ENCODE measurements at places on chromosomes 12 and 14. TPM values are rescaled to one million over a fixed set of nuclear protein-coding genes. Genes with fewer than 3 reads are reported as not detected.

GRCh38 chr12:128449146-128449894 is 182.3 kb downstream of the TMEM132C start:
- H3K4me1 ChIP-seq: no peaks in the 10 kb centered on the region
- no peak overlapping the region for H3K4me3 ChIP-seq
- H3K36me3 ChIP-seq: no peaks in the 10 kb centered on the region
- H3K27ac ChIP-seq: no peak overlapping the region

DNA sequence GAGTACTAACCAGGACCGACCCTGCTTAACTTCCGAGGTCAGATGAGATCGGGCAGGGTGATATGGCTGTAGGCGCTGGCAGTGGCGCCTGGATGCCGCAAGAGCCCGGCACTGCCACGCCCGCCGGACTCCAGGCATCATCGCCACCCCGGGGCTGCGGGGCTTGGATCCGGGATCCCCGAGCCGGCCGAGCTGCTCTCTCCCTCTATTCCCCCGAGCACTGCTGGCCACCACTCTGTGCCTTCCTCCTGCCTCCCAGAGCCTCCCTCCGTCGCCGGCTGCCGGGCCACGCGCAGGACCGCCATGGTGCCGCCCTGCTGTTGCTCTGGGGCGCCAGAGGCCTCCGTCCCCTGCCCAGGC is 153.2 kb upstream of the ALG10B start:
- H3K36me3 ChIP-seq: peaks cover 18% of the 10 kb centered on the region
- H3K27ac ChIP-seq: no peak overlapping the region
- no peak for DNase-seq
- H3K4me3 ChIP-seq: no peak overlapping the region
- H3K4me1 ChIP-seq: no peaks in the 10 kb centered on the region

DNA sequence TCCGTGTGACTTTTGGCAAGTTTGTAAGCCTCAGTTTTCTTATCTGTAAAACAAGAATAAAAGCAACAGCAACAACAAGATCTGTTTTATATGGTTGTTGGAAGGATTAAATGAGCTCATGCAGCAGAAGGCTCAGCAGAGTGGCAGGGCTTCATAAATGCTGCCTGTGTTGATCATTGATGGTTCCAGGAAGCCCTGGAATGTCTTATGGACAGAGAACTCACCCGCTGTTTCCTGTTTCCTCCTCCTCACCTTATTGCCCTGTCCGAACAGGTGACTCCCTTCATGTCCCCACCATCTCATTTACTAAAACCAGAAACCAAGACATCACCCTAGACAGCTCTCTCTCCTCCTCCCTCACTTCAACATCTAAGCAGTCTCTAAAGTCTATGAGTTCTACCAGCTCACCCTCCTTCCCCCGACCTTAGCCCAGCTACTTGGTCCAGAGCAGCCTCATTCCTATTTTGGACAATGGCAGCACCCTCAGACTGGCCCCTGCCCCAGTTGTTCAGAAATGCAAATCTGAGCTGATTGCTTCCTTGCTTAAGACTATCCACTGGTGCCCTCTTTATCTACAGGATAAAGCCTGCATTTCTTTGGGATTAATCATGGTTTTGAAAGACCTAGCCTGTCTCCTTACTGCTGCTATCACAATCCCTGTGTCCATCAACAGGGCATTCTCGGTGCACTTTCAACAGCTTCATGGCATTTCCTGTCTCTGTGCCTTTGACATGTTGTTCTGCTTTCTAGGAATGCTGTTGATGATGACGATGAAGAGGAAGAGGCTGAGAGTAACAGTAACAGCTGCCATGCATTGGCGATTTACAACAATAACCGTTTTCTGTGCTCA is 21.4 kb upstream of the GSG1 start:
- DNase-seq: no peak
- no peaks in the 10 kb centered on the region for H3K36me3 ChIP-seq
- H3K4me3 ChIP-seq: no peak overlapping the region
- H3K27ac ChIP-seq: no peak overlapping the region
- H3K4me1 ChIP-seq: peaks cover 4% of the 10 kb centered on the region

- no peak overlapping the region for H3K27ac ChIP-seq
- no peak overlapping the region for H3K4me3 ChIP-seq
- H3K4me1 ChIP-seq: no peaks in the 10 kb centered on the region
- DNase-seq: no peak
- H3K27me3 ChIP-seq: no peaks in the 10 kb centered on the region
These were observed 10.4 kb upstream of the NRIP2 start for GRCh38 chr12:2845280-2845679.

DNA sequence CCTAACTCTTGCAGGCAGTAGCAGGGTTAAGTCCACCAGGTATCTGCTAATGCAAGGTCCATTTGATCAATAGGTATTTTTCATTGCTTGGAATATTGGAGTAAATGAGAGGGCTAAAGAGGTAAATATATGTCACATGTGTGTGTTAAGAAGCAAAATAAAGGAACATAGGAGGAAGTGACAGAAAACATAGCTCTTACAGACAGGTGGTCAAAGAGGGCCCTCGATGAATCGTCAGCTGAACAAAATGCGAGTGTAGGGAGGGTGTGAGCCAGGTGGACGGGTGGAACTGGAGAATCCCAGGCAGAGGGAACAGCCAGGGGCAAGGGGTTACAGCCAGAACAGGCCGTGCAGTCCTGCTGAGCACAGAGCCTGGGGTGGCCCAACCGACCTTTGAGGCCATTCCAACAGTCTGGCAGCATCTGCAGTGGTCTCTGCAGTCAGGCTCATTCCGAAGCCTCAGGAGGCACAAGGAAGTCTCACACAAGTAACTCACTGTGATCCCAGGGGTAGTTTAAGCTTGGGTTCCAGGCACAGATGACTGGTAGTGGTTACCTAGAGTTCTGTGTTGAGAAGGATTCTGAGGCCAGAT is 43.2 kb downstream of the CCDC88C start:
- no peak overlapping the region for H3K27ac ChIP-seq
- no peak overlapping the region for H3K4me3 ChIP-seq
- DNase-seq: no peak
- H3K36me3 ChIP-seq: peaks cover 6% of the 10 kb centered on the region
- no peaks in the 10 kb centered on the region for H3K27me3 ChIP-seq
- peaks cover 4% of the 10 kb centered on the region for H3K4me1 ChIP-seq

DNA sequence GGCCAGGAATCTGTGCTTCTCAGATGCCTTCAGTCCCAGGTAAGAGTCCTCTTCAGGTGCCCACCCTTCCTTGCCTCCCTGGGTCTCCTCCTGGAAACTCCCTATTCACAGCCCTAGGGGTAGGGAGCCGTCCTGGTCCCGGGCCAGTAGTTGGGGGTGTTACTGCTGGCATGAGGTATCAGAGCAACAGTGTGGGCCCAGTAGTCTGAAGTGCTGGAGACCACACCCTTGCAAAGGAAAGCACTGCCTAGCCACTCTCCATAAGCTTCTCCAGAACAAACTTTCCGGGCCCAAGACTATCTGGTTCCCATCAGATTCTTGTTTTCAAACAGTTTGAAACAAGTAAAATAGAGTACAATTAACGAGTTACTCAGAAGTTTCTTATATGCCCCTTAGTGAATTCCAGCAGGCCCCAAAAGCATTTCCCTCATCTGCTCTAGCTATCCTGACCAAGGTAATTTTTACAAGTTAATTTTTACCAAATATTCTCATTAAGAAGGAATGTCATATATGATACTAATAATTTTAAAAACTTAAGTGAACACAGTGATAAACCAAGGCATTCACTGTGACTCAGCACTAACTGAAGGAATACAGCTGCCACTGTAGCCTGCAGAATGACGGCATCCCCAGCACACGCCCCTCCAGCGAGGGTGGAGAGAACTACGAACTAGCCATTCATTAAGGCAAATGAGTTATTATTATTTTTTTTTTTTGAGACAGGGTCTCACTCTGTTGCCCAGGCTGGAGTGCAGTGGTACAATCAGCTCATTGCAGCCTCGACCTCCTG is 49.4 kb downstream of the MOK start:
- no peaks in the 10 kb centered on the region for H3K4me1 ChIP-seq
- no peaks in the 10 kb centered on the region for H3K27me3 ChIP-seq
- no peaks in the 10 kb centered on the region for H3K36me3 ChIP-seq
- no peak for DNase-seq
- H3K4me3 ChIP-seq: no peak overlapping the region
- H3K27ac ChIP-seq: no peak overlapping the region

GRCh38 chr12:30197392-30198057 is 413.8 kb upstream of the TMTC1 start:
- no peaks in the 10 kb centered on the region for H3K4me1 ChIP-seq
- H3K36me3 ChIP-seq: no peaks in the 10 kb centered on the region
- H3K4me3 ChIP-seq: no peak overlapping the region
- no peak overlapping the region for H3K27ac ChIP-seq
- H3K27me3 ChIP-seq: no peaks in the 10 kb centered on the region

GRCh38 chr14:61486930-61487495 is 165.6 kb downstream of the PRKCH start:
- H3K4me3 ChIP-seq: no peak overlapping the region
- no peak for DNase-seq
- no peaks in the 10 kb centered on the region for H3K36me3 ChIP-seq

- H3K27me3 ChIP-seq: no peaks in the 10 kb centered on the region
- H3K4me3 ChIP-seq: no peak overlapping the region
- no peak for DNase-seq
- peaks cover 28% of the 10 kb centered on the region for H3K4me1 ChIP-seq
These were observed 19.8 kb downstream of the PPM1H start for GRCh38 chr12:62915204-62915529.

- no peaks in the 10 kb centered on the region for H3K27me3 ChIP-seq
- no peak overlapping the region for H3K27ac ChIP-seq
- no peaks in the 10 kb centered on the region for H3K4me1 ChIP-seq
- no peak overlapping the region for H3K4me3 ChIP-seq
- peaks cover 19% of the 10 kb centered on the region for H3K36me3 ChIP-seq
- no peak for DNase-seq
These were observed 90.5 kb downstream of the RFLNA start for GRCh38 chr12:124385219-124385969.

GRCh38 chr12:6653987-6654386 is 6.8 kb upstream of the ACRBP start:
- no peaks in the 10 kb centered on the region for H3K4me1 ChIP-seq
- H3K27ac ChIP-seq: no peak overlapping the region
- peaks cover 67% of the 10 kb centered on the region for H3K36me3 ChIP-seq
- DNase-seq: no peak
- no peaks in the 10 kb centered on the region for H3K27me3 ChIP-seq

DNA sequence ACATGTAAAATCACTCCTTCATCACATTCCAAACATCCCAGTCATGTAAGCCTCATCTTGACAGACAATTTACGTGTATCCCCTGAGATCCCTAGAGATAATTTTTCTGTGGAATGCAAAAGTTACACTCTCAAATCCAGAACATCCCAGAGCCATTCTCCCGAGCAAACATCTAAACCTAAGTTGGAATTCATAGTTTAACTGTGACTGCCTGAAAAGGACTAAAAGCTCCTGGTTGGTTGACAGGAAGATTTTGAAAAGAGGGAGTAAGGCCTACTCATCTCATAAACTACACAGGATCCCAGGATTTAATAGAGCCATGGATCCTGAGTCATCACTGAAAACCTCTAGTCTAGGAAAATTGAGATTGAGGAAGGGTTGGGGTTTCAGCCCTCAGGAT is 123.6 kb downstream of the SCN8A start:
- DNase-seq: no peak
- peaks cover 12% of the 10 kb centered on the region for H3K36me3 ChIP-seq
- H3K27ac ChIP-seq: no peak overlapping the region
- H3K4me3 ChIP-seq: no peak overlapping the region
- no peaks in the 10 kb centered on the region for H3K27me3 ChIP-seq

GRCh38 chr14:74400031-74400685 is 25.9 kb downstream of the SYNDIG1L start:
- H3K27ac ChIP-seq: no peak overlapping the region
- no peaks in the 10 kb centered on the region for H3K36me3 ChIP-seq

DNA sequence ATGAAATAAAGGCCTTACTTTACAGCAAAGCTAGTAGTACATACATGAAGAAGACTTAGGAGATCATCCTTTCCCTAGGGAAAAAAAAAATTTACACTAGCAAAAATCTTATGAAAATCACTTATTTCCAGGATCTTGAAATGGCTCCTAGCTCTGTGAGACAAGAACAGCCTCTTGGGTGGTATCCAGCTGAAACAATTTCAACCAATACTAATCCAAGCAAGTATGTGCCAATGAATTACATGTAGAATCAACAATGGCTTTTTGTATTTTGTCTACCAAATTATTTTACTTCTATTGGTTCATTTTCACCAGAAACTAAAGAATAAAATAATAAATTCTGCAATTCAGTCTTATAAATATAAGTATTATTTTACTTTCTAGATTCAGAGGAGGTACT is 2.7 kb upstream of the SLCO1A2 start:
- H3K36me3 ChIP-seq: peaks cover 8% of the 10 kb centered on the region
- no peaks in the 10 kb centered on the region for H3K27me3 ChIP-seq
- H3K4me1 ChIP-seq: peaks cover 3% of the 10 kb centered on the region
- no peak overlapping the region for H3K4me3 ChIP-seq

GRCh38 chr14:105487449-105487985 is 831 bp downstream of the CRIP1 start:
- no peaks in the 10 kb centered on the region for H3K36me3 ChIP-seq
- no peak overlapping the region for H3K27ac ChIP-seq
- peaks cover 26% of the 10 kb centered on the region for H3K27me3 ChIP-seq
- H3K4me3 ChIP-seq: peak overlapping the region; percentile 12
- H3K4me1 ChIP-seq: no peaks in the 10 kb centered on the region

GRCh38 chr14:62443796-62444195 is 601.5 kb downstream of the KCNH5 start:
- no peaks in the 10 kb centered on the region for H3K27me3 ChIP-seq
- no peak overlapping the region for H3K4me3 ChIP-seq
- DNase-seq: no peak

- H3K27ac ChIP-seq: no peak overlapping the region
- no peak overlapping the region for H3K4me3 ChIP-seq
- DNase-seq: no peak
- no peaks in the 10 kb centered on the region for H3K27me3 ChIP-seq
These were observed 80.5 kb downstream of the FBXW8 start for GRCh38 chr12:116990971-116991966.

DNA sequence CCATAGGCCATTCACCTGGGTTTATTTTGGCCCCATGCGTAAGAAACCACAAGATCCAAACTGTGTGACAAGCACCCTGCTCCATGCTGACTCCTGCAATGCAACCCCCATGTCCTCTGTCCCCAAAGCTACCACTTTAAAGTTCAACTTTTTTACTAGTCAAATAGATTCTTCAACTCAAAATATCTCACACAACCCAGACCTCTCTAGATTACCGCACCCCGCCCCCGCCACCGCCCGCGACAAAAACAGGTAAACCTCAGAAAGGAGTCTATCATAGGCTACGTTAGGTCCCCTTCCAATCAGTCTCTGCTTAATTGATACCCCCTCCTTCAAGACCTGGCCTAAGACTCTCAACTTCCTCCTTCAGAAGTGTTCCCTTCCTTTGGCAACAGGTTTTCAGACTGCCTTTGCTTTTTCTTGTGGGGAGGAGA is 2.2 kb downstream of the ZFP36L1 start:
- no peak for DNase-seq
- H3K4me1 ChIP-seq: 0 out of 2 replicates have a peak, but pooled peaks cover 2% of the 10 kb centered on the region
- no peaks in the 10 kb centered on the region for H3K27me3 ChIP-seq
- no peak overlapping the region for H3K27ac ChIP-seq
- peak overlapping the region; percentile 95 for H3K4me3 ChIP-seq
- peaks cover 62% of the 10 kb centered on the region for H3K36me3 ChIP-seq

Gene HPD
- total RNA-seq: 0.22 TPM

Gene KRT73
- not detected for total RNA-seq

Gene PTHLH
- total RNA-seq: 0.35 TPM

Gene ANAPC7
- 87.7 TPM for total RNA-seq

Gene TAS2R50
- 0.77 TPM for total RNA-seq

Gene RND1
- total RNA-seq: 9.5 TPM

Gene MSRB3
- total RNA-seq: 1.3 TPM

Gene KRT2
- not detected for total RNA-seq

Measured in H9 (cell line).